GM19239 (cell line): ENCODE measurements at places on chromosomes 11 and 22.

DNA sequence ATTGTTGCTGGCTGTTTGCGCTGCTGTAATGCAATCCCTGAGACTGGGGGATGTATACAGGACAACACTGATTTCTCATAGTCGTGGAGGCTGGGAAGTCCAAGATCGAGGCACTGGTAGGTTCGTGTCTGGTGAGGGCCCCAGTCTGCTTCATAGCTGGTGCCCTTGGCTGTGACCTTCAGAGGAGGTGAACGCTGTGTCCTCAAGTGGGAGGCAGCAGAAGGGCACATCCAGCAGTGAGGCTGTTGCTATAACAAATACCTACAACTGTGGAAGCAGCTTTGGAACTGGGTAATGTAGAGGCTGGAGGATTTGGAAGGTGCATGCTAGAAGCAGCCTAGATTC, 21.3 kb downstream of the KRTAP5-5 start:
- no peak for DNase-seq

GRCh38 chr11:23236826-23237555, 376.7 kb upstream of the CCDC179 start:
- no peak for DNase-seq

DNA sequence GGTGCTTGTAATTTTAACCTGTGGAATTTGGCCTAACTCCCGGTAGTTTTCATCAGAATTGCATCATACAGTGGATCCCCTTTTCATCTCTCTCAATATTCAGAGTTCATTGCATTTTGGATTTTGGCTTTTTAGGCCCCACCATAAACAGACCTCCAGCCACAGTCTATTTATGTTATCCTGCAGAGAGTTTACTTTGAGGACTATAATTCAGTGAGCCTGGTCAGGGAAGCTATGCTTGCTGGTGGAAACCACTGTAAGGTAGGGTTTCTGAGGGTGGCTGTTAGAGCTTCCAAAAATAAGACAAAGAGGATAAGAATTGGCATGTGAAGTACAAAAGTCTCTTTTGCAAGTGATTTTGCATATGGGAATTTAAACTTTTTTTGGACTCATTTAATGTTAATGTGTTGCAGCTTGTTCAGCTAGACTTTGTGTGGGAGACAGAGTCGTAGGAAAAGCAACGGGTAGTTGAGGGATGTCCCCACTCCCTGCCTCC, 34.8 kb upstream of the DDI1 start:
- DNase-seq, result no peak

- DNase-seq, result no peak
These were observed 78.4 kb downstream of the ADAMTS15 start for GRCh38 chr11:130526846-130527245.

DNA sequence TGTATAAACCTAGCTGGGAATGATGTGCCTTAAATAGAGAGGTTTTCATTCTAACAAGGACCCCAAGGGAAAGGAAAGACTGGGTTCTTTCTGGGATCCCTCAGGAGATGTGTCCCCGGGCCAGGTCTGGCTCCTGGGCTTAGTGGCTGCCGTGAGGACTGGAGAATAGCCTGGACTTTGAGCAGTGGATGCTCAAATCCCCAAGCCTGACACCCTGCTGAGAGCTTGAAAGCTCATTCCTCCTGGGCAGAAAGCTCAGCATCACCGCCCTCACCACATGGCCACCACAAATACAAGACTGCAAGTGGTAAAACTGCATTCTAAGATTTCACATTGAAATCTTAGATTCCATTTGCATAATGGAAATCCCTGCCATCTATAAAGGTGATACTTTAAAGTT, 79.4 kb upstream of the NARS2 start:
- DNase-seq, result no peak

DNA sequence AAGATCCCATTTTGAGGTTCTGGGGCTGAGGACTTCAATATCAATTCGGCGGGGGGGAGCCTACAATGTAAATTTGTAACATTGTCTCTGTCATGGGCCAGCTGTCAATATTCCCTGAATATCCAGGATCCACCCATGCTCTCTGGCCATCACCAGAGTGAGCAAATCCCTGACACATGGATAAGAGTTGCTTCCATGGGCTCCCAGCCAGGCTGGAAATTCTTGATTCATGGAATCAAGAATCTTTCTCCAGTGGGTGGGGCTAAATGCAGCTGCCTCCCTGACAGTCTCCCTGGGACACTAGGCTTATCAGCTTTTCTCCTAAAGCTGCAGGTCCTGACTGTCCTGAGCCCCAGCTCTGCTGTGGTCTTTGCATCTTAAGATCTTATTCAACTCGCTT, 86.9 kb upstream of the IGLL5 start:
- no peak for DNase-seq

DNA sequence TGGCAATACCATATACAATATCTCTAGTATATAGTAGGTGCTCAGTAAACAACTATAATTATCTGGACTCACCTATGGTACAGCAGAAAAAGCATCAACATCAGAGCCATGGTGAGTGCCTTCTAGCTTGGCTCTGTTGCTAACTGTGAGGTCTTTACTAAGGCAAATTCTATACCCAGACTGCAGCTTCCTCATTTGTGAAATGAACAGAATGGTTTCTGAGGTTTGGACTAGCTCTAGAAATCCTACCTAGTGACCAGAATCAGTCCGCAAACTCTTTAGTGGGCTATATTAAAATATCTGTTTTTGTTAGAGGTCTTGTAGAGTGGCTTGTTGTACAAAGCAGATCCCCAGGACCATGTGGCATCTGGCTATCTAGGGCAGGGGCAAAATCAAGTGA, 3.7 kb downstream of the MS4A1 start:
- DNase-seq, result no peak

DNA sequence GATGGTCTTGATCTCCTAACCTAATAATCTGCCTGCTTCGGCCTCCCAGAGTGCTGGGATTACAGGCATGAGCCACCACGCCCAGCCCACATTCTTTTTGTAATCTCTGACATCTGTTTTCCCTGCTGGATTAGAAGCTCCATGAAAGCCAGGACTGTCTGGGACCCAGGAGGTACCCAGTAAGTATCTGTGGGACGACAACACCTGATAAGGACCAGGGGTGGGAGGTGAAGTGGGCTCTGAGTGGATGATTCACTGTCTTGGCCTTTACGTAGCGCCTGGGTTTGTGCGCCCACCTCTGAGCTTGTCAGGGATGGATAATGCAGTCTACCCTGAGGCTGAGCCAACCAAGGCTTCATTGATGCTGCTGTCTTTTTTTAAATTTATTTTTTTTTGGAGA, 118.8 kb downstream of the ABTB2 start:
- DNase-seq, result no peak

DNA sequence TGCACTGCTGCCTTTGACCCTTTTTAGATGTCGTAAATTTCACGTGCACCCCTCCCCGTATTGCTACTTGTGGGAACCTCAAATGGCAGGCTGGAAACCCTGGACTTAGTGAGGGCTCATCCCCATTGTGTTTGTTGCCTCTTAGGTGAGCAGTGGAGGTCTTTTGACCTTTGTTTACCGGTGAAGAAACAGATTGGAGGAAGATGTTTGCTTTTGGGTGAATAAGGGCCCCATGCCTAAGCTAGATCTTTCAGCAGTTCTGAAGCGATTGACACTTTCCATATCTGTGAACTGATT, 782 bp downstream of the SMARCB1 start:
- DNase-seq, result no peak

GRCh38 chr11:69352715-69353319, 58.9 kb downstream of the MYEOV start:
- no peak for DNase-seq

- DNase-seq, result no peak
These were observed 17.0 kb downstream of the PIM3 start for GRCh38 chr22:49977578-49977977.
